ENCODE measurements at places on chromosomes 7 and 10.

DNA sequence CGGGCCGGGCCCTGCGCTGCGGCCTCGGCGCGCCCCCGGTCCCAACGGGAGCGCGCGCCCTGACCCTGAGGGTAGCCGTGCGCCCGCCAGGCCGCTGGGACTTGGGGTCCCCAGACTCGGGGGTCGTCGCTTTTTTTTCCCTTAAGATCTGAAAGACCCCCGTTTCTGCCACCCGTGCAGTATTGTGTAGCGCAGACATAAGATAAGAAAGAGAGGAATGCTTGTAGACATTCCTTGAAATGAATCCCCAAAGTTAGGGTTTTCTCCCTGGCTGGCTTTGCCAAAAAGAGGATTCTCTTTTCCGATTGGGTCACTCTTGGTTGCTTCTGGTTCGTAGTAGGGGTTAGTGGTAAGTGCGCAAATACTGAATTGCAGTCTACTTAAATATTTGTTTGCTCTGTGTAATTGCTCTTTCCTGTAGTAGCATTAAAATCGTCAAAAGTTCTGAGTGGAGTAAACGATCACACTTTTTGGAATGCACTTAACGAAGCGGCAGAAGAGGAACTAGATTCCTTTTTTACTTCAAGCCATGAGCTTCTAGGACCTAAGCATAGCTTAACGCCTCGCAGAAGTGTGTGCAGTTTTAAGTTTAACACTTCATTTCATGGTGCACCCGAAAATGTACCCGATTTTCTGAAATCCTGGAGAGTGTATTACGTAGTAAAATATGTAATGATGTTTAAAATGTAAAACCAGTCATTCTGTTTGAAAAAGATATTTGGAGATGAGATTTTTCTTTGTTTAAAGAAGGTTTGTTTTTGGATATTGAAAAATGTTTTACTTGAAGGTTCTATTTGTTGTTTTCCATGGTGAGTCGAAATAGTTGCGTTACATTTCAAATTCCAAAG lies 1.3 kb downstream of the CUL1 start:
- no peak for DNase-seq

- no peak for DNase-seq
Observed at GRCh38 chr7:66869660-66870450, 51.2 kb upstream of the TMEM248 start.

DNA sequence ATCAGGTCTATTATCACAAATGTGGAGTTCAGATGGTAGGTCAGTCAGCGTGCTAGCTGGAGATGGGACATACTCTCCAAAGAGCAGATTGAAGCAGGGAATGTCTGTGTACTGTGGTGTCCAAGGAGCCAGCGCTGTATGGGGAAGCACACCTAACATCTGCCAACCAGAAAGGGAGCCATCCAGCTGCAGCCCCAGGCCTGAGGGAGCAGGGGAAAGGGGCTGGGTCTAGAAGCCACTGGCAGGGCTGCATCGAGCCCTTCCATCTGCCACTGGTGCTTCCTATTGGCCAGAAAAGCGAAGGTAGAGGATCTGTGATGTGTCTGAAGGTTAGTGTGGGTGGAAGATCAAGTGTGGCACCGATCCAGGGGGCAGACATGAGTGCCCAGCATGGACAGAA lies 8.0 kb upstream of the RAMP3 start:
- no peak for DNase-seq

GRCh38 chr10:100742936-100743335 lies 2.4 kb upstream of the PAX2 start:
- no peak for DNase-seq

GRCh38 chr10:49290607-49291006 lies 8.4 kb upstream of the C10orf71 start:
- no peak for DNase-seq

- DNase-seq, result no peak
Observed at GRCh38 chr7:5700391-5700985, 81.0 kb downstream of the RNF216 start.

GRCh38 chr7:159091041-159091440 lies 53.6 kb downstream of the VIPR2 start:
- no peak for DNase-seq

DNA sequence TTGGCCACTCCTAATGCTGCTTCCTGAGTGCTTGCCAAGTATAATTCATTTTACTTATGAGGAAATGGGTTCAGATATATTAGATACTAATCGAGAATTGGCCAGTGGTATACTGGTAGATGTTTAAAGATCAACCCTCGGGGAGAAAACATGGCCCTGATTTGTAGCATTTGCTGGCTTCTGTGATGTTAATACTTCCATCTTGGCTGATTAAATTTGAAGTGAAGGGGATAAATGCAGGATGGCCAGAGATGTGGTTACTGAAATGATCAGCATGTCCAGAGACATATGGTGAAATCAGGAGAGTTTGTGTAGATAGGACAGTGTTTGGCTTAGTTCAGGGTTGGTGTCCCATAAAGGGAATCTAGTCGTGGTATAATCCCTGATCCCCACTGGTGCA lies 11.2 kb downstream of the UBE2D4 start:
- no peak for DNase-seq

DNA sequence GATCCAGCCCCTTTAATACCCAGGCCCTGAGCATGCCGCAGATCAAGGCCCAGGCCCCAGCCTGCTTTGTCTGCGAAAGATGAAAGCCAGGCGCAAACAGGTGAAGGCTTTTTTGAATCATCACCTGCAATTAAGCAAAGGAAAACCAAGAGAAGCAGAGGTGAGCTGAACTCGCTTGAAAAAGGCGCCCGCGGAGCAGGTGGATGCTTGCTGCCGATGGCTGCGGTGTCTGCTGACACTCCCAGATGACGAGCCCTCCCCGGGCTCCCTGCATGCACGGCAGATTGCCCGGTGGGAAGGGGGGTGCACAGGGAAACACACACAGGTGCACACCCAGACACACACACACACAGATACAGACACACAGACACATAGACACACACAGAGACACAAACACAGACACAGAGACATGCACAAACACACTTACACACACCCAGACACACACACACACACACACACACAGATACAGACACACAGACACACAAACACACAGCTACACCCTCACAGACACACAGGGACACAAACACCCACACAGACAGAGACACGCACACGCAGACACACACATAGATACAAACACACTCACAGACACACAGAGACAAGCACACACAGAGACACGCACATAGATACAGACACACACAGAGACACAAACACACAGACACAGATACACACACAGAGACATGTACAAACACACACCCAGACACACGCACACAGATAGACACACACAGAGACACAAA lies 142.6 kb upstream of the RNF32 start:
- DNase-seq, result no peak

DNA sequence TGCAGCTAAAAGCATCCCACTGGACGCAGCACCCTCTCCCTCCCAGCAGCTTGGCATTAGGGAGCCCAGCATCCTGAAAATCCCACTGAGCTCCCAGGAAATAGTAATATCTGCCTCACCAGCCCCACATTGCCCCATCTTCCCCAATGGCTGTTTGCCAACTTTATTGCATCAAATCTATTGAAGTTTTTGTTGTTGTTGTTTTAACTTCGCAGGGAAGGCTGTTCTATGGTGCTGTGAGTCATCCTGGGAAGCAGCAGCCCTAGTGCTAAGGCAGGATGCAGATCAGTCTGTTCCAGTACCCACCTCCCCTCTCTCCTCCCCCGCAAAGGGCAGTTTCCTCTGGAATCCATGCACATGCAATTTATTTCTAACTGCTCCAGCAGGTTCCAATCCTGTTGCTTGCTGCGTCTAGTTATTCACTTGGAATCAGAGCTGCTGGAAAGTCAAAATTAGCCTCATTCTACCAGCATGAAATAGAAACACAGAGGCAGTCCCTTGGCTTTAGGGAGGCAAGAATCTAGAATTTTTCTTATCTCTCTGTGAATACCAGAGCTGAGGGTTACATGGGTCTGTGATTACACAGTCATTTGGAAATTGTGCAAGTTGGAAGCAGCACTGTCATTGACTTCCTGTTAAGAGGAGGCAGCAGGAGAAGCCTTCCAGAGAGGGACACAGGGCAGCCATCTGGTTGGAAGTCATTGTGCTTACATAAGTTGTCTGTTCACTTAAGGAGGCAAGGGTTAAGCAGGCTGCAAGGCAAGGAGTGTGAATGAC lies 115.9 kb upstream of the CACUL1 start:
- no peak for DNase-seq

DNA sequence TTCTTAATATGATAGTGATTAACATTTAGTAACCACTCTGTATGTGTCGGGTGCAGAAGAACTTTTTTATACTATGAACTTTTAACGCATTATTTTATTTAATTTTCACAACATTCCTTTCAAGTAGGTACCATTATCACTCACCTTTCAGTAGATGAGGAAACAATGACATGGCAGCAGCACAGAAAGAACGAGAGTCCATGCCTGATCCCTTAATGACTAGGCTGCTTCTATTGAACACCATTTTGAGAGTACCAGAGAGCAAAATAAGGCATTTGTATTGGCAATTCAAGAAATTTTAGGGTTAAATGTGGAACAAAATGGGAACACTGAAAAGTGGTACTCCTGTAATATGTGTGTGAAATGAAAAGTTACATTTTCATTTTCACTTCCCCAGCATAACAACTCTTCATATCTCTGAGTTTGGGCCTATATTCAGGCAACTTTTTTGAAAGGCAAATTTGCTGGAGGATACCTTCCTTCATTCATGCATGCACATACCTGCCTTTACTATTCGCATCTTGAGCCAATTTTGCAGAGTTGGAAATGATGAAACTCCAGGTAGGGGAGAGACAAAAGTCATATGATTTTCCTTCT lies 12.8 kb downstream of the LRRN3 start:
- DNase-seq, result no peak

- DNase-seq, result no peak
Observed at GRCh38 chr10:24589265-24589664, 134.4 kb downstream of the ARHGAP21 start.

GRCh38 chr10:113894581-113894980 lies 40.1 kb downstream of the NHLRC2 start:
- DNase-seq, result no peak

DNA sequence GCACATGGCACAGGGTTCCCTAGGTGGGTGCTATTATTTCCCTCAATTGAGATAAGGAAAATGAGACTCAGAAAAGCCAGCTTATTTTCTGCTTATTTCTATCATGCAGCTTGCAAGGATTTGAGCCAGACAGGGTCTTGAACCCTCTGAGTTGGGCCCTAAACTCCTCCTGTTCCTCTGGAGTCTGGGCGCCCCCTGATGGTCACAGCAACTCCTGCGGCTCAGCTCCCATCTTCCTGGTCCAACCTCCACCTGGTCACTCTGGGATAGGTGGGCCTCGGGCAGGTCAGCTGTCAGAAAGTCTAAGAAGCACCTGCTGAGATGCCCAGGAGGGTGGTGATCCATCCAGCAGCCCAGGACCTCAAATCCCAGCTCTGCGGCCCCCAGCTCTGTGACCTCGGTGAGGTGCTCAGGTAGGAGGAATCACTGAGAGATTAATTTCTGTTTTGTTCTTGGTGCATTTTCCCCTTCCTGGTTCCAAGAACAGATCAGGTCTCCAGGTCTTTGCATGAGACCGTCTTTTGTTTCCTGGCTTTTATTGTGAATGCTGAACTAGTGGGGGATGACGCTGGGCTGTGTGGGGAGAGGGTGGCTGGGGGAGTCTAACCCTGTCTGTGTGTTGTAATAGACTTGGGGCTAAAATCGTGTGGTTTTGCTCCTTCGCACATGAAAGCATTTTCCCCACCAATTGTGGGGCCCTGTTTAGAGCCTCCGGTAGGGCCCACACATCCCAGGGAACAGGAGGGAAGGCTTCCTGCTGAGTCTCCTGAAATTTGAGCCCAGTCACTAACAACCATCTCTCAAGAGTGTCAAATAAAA lies 32.8 kb downstream of the TMEM130 start:
- DNase-seq, result no peak

- DNase-seq, result no peak
Observed at GRCh38 chr7:12217311-12217710, 6.2 kb downstream of the TMEM106B start.

- no peak for DNase-seq
Observed at GRCh38 chr10:103618575-103619423, 125.3 kb downstream of the NEURL1 start.

DNA sequence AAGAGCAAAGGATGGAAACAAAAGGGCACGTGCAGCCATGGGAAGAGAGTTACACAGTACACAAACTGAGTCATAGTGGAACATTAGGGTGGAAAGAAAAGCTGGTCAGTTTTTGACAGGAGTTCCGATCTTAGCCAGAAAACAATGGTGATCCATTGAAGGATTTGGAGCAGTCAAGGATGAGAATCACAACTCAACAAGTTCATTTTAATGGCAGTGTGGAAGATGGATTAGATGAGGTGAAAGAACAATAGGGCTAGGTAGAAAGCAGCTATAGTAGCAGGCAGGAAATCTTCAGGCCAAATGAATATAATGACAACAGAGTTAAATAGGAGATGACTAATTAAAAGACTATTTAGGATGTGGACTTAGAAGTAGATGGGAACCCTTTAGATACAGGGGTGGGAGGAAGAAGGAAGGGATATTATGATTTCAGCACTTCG lies 136.3 kb downstream of the DOCK4 start:
- no peak for DNase-seq

DNA sequence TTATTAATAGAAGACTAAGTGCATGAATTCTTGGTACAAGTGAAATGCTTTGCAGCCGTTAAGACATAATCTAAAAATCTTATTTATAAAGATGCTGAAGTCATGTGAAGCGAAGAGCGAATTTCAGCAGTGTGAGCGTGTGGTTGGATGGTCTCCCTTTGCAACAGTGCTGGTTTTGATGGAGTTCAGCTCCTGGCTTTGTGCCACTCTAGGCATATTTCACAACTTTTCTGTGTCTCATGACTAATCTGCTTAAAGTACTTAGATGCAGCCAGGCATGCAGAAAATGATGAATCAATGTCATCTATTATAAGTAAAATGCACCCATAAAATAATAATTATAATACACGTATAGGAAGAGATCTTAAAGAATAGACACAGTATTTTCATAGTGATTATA lies 107.2 kb upstream of the TCERG1L start:
- DNase-seq, result no peak

DNA sequence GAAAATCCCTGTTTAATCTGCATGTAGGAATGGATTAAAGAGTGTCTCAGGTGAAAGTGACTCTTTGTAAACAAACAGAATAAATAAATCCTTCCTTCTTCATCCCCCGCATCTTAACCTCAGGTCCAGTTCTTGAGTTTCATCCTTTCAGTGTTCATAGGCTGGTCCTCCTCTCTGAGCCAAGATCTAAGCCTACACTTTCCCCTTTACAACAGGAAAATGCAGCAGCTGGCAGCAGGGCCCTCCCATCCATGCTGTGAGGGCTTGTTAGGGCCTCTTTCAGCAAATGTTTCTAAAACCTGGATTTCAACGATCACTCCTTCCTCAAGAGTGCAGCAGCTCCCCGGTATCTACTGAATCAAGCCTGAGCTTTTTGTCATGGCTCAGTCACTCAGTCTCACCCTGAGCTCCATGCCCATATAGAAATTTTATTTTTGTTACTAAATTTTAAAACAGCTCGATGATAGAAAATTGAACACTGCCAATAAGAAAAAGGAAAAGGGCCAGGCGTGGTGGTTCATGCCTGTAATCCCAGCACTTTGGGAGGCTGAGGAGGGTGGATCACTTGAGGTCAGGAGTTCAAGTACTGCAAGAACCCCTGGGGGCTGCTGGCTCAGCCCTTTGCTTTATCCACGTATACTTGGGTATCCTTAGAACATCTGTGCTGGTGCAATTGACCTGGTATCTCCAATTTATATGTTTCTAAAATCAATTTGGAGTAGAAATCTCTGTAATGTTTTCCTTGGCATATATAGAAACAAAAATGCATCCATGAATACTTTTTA lies 15.6 kb downstream of the BLNK start:
- DNase-seq, result no peak

All from activated gamma-delta T cell treated with Interleukin-2 at 50 U/mL for 16 hours (primary cell).